ENCODE measurements at places on chromosomes 2 and 18. TPM values are rescaled to one million over a fixed set of nuclear protein-coding genes. Genes with fewer than 3 reads are reported as not detected.

The HOXD4 gene
- total RNA-seq = 0.22 TPM

The ALLC gene
- not detected for total RNA-seq

The CMPK2 gene
- 3.9 TPM for total RNA-seq

The LRRC30 gene
- not detected for total RNA-seq

The TTR gene
- total RNA-seq = not detected

The POTEJ gene
- total RNA-seq = not detected

The HOXD3 gene
- total RNA-seq = 0.27 TPM

The FSHR gene
- total RNA-seq = 0.20 TPM

The PTPRN gene
- total RNA-seq = not detected

The SERPINB5 gene
- total RNA-seq = not detected

The DSG4 gene
- not detected for total RNA-seq

The COL4A4 gene
- 9.8 TPM for total RNA-seq

The GCG gene
- total RNA-seq = not detected

The VIT gene
- total RNA-seq = 13.3 TPM

The LINC00305 gene
- total RNA-seq = not detected

The RAD51AP2 gene
- 0.10 TPM for total RNA-seq

The M1AP gene
- not detected for total RNA-seq

The L3MBTL4 gene
- total RNA-seq = 0.89 TPM

The SH3RF3 gene
- 7.4 TPM for total RNA-seq

The G6PC2 gene
- not detected for total RNA-seq
